Bronchial epithelial cell (primary cell): ENCODE measurements at places on chromosomes 11 and 22. TPM values are rescaled to one million over a fixed set of nuclear protein-coding genes. Genes with fewer than 3 reads are reported as not detected.

Gene CHRNA10
- total RNA-seq = 0.26 and 0.51 TPM in 2 replicates

Gene SCGB1C1
- not detected in 2 replicates for total RNA-seq

Gene NLRP14
- under 0.01 and 0.13 TPM in 2 replicates for total RNA-seq

Gene MMP3
- total RNA-seq = 0.13 and 0.26 TPM in 2 replicates

Gene GLYAT
- not detected in 2 replicates for total RNA-seq

Gene MB
- total RNA-seq = 0.13 TPM in 1 of 2 replicates, not detected in the other
